ENCODE measurements at places on chromosomes 6 and 20.

DNA sequence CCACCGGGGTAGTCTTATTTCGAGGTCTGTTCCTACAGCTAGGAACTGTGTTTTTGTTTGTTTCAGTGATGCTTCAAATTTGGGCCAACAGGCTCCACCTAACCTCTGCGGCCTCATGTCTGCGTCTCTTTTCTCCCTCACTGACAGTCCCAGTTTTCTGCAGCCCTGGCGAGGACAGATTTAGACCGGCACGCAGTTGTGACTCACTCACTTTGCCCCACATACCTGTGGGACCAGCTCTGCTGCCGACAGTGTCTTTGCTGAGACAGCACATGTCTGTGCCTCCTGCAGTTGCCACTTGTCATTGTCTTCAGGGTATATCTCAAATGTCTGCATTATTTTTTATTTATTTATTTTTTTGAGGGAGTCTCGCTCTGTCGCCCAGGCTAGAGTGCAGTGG lies 29.2 kb downstream of the OSBPL2 start:
- no peak for DNase-seq

GRCh38 chr6:24883618-24884017 lies 52.1 kb downstream of the RIPOR2 start:
- DNase-seq: no peak

DNA sequence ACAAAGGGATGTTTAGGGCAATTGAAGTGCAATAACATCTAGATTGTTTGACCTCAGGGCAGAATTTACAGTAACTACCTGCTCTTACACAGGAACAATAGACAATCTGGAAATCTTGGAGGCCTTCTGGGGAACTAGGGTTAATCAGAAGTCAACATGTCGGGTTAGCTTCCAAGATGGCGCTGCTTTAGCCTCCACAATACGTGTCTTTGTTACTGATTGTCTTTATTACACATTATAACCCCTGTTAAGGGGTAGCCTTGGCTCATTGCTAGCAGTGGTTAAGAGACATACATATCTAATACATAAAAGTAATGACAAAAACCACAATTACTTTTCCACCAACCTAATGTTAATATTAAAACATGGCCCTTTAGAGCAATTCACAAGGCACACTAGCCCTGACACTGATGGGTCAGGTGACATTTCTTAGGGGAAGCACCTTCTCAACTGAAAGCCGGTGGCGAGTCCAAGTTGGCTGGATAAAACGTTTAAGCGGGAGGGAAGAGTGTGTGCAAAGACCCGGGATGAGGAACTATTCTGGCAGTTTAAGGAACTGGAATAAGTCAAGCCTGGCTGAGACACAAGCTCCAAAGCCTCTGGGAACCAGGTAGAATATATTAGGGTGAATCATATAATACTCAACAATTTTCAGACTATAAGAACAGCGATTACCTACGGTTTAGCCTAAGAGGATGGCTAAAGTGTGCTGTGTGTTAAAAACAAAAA lies 236.9 kb downstream of the BCAS1 start:
- no peak for DNase-seq

DNA sequence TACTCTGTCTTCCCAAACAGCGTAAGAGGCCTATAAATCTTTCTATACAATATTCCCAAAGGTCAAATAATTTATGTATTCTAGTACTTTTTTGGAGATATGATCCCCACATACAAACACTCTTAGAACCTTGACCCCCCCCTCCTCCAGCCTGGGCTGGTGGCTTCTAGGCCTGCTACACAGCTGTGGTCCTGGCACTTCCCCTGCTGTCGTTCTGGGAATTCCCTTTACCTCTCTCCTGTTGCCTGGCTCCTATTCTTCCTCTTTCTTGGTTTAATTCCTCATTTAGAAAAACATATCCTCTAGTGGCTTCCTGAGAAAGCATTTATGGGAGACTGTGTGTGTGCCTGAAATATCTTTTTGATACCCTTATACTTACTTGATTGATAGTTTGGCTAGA lies 4.1 kb upstream of the TXLNB start:
- no peak for DNase-seq

DNA sequence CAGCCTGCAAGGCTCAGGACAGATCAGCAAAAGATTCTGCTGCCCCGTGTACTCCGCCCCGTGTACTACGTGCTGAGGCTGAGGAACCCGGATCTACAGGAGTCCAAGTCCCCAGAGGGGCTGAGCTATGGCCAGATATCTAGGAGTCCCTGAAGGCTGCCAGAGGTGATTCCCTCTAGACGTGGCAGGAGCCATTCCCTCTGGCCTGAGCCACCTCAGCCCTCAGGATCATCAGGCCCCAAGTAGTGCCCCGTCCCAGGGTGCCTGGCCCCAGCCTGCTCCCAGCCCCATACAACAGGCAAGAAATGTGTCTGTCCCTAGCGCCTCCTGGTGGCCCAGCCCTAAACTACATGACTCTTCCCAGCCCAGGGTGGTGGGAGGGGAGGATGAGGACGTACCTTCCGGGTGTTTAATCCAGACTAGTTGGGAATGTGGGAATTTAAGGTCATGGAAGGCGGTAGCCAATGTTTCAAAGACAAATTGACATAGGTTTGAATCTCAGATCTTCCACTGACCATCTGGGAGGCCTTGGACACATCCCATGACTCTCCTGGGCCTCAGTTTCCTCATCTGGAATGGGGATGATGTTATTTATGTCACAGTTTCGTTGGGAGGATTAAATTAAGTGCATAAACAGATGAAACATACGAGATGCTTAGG lies 49.4 kb upstream of the PTPN1 start:
- DNase-seq: peak; percentile 82

DNA sequence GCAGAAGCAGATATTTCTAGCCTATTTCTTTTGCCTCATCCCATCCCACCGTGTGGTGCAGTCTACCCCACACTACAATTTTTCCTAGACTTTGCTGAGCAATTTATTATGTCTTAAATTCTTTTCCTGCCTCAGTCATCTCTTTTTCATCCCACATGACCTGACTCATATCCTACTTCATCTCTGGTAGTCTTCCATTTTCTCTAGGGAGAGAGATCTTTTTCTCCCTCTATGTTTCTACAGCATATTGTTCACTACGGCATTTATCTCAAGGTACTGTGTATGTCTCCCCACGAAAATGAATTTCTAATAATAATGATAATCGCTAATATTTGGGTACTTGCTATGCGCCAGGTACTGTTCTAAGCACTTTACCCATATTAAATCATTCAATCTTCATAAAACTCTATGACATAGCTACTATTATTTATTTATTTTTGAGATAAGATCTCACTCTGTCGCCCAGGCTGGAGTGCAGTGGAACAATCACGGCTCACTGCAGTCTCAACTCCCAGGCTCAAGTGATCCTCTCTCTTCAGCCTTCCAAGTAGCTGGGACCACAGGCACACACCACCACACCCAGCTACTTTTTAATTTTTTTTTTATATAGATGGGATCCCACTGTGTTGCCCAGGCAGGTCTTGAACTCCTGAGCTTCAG lies 15.6 kb downstream of the PDSS2 start:
- no peak for DNase-seq

DNA sequence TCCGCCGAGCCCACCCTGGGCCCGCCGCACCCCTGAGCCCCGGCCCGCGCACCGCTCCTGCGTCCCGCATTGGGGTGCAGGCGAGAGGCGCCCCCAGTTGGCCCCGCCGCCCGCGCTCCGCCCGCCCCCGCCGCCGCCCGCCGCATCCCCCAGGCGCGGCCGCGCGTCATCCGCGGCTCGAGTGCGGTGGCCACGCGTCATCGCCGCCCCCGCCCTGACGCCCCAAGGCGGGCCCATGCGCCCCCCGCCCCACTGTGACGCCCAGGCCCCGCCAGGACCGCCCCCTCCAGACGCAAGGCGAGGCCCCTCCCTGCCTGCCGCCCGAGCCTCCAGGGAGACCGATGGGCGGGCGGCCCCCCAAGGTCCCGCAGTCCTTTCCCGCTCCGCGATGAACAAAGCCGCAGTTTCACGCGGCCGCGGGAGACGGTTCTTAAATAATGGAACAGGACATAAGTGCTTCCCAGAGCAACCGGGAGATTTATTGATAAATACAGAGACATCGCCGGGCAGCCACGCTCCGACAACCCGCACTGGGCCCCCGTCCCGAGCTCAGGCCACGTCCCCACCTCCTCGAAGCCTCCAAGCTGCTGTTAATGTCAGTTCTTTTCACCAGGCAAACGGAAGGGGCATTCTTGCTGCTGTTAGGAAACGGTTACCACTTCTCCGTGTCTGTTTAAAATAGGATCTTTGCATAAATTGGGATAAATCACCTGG lies at the start of gene ANKRD60:
Gene ANKRD60 (minus strand): TSS at position 170 of the 714 bp plus-strand sequence. CDS start 0 bp downstream, at position 170.
- DNase-seq: no peak

- DNase-seq: no peak
Measured at GRCh38 chr6:147970970-147971369, 371.7 kb upstream of the SASH1 start.

DNA sequence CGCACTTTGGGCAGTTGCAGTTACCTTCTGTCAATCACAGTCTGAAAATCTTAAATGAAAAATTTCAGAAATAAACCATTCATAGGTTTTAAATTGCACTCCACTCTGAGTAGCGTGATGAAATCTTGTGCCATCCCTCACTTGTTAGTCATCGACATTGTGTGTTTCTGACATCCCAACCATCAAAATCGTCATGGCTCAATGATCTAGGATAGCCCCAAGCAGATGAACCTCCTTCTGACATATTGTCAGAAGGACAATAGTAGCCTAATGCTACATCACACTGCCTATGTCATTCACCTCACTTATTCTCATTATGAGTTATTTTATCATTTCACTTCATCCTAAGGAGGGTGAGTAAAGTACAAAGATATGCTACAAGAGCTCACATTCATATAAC lies 284.8 kb downstream of the PTPRK start:
- DNase-seq: no peak

DNA sequence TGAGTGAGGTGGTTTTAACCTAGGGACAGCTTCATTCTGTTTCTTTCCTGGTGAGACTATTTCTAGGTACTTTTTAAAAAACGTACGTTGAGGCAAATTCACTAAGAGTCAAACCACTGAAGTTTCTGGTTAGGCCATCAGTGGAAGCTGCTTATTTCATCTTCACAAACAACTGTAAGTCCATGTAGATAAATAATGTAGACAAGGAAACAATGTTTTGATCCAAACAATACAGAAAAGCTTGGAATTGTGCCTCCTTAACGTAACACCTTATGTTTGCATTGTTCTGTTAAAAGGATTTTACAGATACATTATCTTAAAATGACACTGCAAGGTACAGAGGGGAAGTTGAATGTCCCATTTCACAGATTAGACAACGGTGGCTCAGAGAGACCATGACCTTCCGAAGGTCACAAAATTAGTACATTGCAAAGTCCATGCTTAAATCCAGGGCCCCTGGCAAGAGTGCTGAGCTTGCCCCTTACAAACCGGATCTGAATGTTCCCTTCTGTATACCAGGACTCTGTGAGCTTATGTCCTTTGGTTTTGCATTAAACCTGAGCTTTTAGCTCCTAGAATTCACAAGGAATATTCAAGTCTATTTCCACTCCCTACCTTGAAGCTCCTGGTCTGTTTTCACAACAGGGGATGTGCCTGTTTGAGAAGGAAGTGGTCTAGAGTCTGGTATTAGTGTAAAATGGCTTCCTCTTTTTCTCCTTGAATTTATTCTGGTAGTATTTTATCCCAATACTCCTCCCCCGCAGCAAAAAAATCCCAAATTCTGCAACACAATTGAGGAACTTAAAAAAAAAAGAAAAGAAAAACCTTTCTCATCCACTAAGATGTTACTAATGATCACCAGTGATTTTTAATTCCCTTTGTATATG lies 28.9 kb upstream of the ZNF217 start:
- DNase-seq: no peak

DNA sequence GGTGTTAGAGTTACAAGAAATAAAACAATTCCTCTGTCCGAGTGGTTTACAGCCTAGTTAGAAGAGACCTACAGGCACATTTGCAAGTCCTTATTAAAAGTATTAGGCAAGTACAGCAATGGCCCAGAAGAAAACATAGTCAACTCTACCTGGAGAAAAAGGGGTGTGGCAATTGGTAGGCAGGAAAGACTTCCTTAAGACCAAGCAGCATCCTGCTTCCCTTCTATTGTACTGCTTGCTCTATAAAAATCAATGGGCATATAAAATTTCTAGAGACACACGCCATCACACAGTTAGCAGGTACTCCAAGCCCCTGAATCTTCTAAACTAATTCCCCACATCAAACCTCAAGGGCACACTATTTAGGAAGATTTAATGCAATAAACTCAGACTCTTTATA lies 185.6 kb downstream of the ATXN1 start:
- DNase-seq: no peak

- DNase-seq: no peak
Measured at GRCh38 chr6:152310371-152310954, 326.7 kb downstream of the SYNE1 start.
